ENCODE measurements at places on chromosomes 1 and 21.
A peak's percentile ranks its signal among the peaks of the same experiment; 100 is the strongest.

DNA sequence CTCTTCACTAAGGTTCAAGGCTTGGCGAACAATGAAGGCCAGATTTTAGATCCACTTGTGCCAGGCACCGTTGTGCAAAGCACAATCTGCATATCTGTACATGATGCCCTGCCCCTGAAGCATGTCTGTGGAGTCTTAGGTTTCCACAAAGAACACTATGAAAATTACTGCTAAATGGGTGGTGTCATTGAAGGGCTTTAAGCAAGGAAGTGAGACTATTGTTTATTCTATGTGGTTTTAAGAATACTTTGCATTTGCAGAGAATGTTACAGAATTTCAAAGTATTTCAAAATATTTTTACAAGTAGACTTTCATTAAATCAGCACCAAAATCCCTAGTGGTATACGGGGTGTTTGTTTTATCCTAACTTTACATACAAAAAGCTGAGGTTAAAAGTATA lies 8.8 kb downstream of the TSEN15 start:
- peak; percentile 43 for DNase-seq

DNA sequence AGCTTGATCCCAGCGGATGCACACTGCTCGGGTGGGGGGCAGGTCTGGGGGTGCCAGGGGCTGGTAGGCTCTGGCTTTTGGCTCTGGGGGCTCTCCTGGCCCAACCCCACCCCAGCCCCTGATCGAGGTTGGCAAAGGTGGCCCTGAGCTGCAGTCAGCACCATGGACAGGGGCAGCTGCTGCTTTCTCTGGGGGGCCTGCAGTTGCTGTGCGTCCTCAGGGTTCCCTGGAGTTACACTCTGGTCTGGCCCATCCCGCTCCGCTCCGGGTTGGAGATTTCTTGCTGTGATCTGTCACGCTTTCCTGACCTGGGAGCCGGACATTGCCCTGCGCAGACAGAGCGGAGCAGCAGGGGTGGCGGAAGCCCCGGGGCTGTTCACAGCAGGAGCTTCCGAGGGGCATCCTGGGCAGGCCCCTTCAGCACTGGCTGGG lies 8.0 kb upstream of the PLCH2 start:
- peak; percentile 15 for DNase-seq

- peak; percentile 21 for DNase-seq
Measured at GRCh38 chr21:25831300-25831960, 96.7 kb downstream of the GABPA start.

DNA sequence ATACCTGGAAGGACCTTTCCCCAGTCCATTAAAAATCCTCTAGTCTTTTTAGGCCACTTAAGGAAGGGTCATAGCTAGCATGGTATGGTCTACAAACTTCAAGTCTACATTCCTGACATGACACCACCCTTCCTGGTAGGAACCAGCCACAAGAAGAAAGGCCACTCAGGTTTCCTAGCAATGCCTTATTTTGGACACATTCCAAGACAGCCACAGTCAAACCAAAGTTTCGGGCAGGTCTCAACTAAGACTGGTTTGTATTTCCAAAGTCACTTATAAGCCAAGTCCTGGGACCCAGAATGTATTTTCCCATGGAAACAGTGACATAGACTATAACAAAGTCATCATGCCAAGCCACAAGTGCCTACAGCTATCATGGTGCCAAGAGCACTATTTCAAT lies 50.6 kb upstream of the SLC44A3 start:
- no peak for DNase-seq

GRCh38 chr21:45820171-45821091 lies 161.1 kb upstream of the COL6A1 start:
- peak; percentile 89 for DNase-seq

DNA sequence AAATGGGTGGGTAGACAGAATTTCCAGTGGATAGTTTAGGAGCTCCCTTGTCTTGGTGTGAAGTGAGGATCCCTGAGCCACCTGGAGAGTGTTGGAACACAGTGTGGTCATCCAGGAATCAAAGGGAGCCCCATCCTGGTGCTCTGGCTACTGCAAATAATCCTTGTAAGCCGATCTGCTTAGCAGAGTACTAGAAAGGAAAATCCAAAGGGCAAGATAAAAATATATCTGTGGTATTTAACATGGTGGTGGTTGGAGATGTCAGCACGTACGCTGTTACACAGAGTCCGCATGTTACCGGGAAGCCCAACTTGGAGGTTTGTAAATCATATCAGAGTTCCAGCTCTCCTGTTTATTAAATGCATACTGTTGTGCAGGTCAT lies 39.0 kb downstream of the VANGL1 start:
- no peak for DNase-seq

- DNase-seq: no peak
Measured at GRCh38 chr1:18479454-18479853, 1.3 kb upstream of the KLHDC7A start.

DNA sequence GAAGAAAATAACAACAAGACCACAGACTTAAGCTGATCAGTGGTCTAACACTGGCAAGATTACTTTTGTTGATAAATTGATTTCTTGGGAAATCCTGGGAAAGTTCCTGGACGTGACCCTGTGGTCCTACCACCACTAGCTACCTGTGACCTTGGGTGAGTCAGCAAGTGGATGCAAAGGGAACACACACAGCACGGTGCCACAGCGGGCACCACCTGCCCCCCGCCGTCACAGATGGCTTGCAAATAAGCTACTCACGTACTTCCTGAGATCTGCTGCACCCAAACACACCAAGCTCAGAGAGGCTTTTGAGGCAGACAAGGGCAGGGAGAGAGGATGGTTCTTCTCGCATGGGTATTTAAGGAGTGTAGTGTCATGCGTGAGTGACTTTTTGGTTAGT lies 12.7 kb downstream of the CFAP298 start:
- no peak for DNase-seq

GRCh38 chr1:209993061-209993830 lies 55.2 kb downstream of the SYT14 start:
- no peak for DNase-seq

DNA sequence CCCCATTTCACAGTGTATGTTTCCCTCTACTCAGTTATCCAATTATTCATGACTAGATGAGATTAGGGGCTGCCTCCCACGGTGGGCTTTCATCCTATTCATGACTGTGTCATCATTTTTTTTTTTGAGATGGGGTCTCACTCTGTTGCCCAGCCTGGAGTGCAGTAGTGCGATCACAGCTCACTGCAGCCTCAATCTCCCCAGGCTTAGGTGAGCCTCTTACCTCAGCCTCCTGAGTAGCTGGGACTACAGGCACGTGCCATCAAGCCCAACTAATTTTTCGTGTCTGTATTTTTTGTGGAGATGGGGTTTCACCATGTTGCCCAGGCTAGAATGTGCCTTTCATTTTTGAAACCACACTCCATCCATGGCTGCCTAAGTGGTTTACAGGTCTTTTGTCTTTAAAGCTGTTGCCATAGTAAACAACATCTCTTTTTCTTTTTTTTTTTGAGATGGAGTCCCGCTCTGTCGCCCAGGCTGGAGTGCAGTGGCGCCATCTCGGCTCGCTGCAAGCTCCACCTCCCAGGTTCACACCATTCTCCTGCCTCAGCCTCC lies 60.0 kb downstream of the PIK3CD start:
- no peak for DNase-seq

DNA sequence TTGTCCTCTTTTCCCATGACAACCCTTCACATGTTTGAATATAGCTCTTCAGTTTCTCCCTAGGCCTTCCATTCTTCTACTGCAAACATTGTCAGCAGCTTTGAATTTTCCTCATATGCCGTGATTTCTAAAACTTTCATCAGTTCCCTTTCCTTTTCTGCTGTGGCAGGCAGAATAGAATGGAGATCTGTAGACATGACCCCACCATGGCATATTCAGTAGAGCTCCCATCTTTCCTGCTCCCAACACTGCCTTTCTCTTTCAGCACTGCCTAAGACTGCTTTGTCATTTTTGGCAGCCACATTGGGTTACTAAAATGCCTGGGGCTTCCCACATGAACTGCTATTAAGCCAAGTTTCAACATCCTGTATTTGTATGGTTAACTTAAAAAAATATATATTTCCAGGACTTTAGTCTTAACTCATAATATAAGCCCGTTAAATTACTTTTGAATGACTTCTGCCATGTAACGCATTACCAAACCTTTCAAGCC lies 60.9 kb downstream of the TBX19 start:
- DNase-seq: peak; percentile 32

GRCh38 chr1:228827019-228827418 lies 91.7 kb downstream of the RHOU start:
- DNase-seq: no peak

- DNase-seq: no peak
Measured at GRCh38 chr1:5389101-5389885, 602.9 kb downstream of the NPHP4 start.

DNA sequence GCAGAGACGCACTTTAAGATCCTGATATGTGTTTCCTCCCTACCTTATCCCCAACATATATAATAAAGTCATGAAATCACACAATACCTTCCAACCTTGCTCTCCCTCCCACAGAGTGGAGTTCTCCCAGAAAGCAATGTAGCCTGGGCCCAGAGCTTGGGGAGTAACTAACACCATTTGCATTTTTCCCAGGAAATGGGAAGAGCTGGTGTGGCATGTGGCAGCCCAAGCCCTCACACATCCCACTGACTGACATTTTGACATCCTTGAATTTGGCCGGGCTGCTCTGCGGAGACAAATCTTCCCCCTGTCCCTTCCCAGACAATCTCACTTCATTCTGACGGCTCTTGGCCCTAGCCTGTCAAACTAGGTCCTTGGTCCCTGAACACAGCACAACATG lies 37.0 kb upstream of the ATP2B4 start:
- DNase-seq: no peak

- DNase-seq: no peak
Measured at GRCh38 chr1:5936126-5936525, 56.1 kb downstream of the NPHP4 start.

DNA sequence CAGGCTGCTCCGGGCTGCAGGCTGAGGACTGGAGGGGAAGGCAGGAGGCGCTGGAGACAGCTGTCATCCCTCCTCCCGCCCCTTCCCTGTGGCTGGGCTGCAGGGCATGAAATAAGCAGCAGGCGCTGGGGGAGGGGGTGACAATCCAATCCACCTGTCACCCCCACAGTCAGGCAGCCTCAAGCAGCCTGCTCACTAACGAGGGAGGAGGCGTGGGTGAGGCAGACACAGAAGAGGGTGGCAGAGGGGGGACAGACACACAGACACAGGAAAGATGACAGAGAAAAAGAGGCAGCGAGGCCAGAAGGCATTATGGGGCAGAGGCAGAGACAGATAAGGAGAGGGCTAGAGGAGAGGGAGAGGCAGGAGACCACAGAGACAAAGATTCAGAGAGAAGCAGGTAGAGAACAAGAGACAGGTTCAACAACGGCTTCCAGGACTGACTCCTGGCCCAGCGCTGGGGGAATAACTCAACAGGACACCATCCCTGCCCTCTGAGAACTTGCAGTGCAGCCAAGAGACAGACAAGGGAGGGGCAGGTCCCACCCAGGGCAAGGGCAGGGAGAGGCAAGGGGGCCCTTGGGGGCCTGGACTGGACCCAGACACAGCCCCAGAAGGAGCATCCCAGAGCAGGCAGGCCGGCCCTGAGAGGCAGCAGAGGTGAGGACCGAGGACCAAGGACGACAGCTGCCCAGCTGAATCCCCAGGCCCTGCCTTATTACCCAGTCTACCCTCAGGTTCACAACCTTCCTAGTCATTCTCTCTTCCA lies 11.2 kb downstream of the MEF2D start:
- DNase-seq: no peak

GRCh38 chr1:228891272-228892034 lies 156.2 kb downstream of the RHOU start:
- peak; percentile 54 for DNase-seq

- DNase-seq: no peak
Measured at GRCh38 chr1:11784993-11785769, 20.6 kb downstream of the MTHFR start.
